ENCODE measurements at places on chromosomes 1 and 21. TPM values are rescaled to one million over a fixed set of nuclear protein-coding genes. Genes with fewer than 3 reads are reported as not detected.
A peak's percentile ranks its signal among the peaks of the same experiment; 100 is the strongest.

- DNase-seq = no peak
These were observed 49.7 kb downstream of the KCNC4 start for GRCh38 chr1:110259770-110260169.

DNA sequence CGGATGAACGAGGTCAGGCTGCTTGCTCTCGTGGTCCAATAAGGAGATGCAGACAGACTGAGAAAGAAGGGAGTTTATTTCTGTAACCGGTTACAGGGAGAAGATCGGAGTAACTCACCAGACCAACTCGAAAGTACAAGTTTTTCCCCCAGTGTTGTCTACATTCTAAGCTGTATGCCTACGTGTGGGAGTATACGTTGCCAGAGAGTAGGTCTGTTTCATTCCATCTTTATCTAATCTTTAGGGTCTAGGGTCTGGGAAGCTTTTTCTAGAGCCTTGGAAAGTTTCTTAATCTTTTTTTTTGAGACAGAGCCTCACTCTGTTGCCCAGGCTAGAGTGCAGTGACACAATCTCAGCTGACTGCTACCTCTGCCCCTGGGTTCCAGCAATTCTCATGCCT, 4.7 kb upstream of the PADI1 start:
- DNase-seq = no peak

- DNase-seq = no peak
These were observed 69.1 kb downstream of the RUSC1 start for GRCh38 chr1:155389826-155390225.

DNA sequence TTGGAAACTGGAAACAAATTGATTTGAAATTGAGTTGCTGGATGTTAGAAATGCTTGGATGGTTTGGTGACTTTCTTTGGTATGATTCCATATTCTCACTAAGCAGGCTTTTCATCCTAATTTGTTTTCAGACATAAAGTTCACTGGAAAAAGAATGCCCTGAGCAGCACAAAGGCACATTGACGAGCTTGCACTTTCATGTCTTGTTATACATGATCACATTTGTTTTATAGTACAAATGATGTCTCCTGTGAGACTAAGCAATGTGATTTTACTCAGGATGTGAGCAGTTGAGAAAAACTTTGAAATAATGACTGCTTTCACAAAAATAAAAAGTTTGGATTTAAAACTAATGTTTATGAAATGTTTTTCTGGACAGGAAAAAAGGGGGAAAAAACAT, 63.6 kb downstream of the KCNT2 start:
- no peak for DNase-seq

GRCh38 chr1:101291562-101292380, 55.0 kb downstream of the S1PR1 start:
- no peak for DNase-seq

GRCh38 chr1:12542138-12542465, 75.9 kb downstream of the DHRS3 start:
- no peak for DNase-seq

GRCh38 chr1:44423591-44424537, 18.8 kb downstream of the RNF220 start:
- DNase-seq = peak; percentile 24

GRCh38 chr21:32209580-32209979, 69.3 kb downstream of the MIS18A start:
- DNase-seq = no peak

- DNase-seq = no peak
These were observed 324.8 kb upstream of the C1orf174 start for GRCh38 chr1:4224684-4225467.

DNA sequence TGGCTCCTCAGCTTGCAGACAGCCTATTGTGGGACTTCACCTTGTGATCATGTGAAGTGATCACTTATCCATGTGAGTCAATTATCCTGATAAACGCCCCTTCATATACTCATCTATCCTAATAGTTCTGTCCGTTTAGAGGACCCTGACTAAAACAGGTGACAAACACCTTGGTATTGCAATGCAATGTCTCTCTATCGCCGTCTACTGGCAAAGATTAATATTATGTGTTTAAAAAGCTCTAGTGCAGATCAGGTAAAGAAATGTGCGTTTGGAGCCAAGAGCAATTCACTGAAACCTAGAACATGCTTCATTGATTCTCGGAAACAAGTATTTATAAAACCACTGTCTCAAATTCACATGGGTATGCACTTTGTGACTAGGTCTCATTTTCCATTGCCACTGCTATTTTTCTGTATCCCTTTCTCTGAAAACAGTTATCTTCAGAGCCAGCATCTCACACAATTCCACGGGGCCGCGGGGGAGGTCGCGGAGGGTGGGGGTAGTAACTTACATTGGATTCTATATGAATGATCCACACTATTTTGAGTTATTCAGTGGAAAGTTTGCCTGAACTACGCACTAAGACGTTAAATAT, 554.6 kb upstream of the NCAM2 start:
- DNase-seq = no peak

- peak; percentile 0 for DNase-seq
These were observed 2.8 kb upstream of the SEC22B start for GRCh38 chr1:120178799-120179756.

- peak; percentile 28 for DNase-seq
These were observed 27.8 kb upstream of the LRRC3 start for GRCh38 chr21:44427241-44428120.

DNA sequence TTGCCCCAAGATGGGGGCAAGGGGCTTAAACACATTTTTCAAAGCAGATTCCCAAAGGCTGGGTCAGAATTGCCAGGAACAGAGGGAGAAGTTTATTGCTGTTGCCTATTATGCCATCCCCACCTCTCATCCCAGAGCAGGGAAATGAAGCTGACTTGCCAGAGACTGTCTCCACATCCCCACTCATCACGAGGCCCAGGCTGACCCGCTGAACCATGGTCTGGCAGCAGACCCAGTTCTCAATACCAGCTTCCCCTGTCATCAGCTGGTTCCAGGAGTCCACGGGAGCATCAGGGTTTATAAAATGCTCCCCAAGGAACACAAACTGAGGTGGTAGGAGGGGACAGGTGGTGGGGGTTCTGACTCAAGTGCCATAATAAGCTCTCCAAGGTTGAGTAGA, 605.9 kb downstream of the NPHP4 start:
- no peak for DNase-seq

- no peak for DNase-seq
These were observed 5.7 kb downstream of the CATSPERE start for GRCh38 chr1:244466724-244467123.

GRCh38 chr1:101479945-101480344, 243.1 kb downstream of the S1PR1 start:
- DNase-seq = no peak

DNA sequence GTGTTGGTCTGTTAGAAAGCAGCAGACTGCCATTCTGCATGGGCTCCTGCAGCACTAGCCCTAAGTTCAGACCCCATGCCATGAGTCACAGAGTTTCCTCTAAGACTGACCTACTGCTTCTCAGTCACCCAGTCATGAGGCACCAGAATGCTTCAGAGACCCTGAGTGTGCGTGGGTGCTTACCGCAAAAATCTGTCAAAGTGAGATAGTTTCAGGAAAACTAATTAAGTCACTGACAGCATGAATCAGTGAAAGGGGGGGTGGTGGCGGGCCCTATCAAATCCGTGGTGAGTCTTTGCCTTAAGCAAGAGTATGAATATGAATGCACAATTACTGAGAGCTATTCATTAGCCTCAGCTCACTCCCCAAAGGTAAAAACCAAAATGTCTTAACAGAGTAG, 98.1 kb downstream of the KCTD3 start:
- no peak for DNase-seq

DNA sequence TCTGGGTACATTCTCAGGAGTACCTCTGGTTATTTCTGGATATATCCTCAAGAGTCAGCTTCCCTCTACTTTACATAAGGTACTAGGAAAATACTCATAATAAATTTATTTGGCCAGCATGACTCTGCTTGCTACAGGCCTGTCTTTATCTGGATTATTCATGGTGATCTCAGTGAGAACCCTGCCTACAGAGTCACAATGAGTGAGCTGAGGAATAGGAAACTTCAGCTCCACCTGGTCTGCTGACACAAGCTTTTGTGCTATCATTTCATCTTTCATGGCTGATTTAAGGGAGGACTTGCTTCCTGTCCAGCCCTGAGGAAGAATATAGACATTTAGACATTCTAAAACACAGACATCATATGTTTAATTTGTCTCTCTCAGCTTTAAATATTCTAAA, 19.5 kb upstream of the SUCO start:
- no peak for DNase-seq

GRCh38 chr1:15740924-15741850, 1.1 kb upstream of the TMEM82 start:
- DNase-seq = peak; percentile 90

DNA sequence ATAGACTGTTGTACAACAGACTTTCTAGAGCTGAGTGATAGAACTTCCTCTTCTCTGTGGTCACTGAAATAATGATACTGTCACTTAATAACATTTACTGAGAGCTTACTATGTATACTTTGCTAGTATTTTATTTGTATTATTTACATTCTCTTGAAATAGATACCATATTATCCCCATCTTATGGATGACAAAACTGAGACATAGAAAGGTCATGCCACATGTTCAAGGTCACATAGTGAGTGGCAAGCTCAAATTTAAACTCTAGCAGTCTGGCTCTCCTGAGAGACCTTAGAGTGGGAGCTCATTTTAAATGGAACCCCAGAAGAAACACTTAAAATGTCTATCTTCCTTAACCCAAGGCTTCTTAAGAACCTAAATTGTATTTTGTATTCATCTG, 266.6 kb upstream of the CAMK1G start:
- no peak for DNase-seq

DNA sequence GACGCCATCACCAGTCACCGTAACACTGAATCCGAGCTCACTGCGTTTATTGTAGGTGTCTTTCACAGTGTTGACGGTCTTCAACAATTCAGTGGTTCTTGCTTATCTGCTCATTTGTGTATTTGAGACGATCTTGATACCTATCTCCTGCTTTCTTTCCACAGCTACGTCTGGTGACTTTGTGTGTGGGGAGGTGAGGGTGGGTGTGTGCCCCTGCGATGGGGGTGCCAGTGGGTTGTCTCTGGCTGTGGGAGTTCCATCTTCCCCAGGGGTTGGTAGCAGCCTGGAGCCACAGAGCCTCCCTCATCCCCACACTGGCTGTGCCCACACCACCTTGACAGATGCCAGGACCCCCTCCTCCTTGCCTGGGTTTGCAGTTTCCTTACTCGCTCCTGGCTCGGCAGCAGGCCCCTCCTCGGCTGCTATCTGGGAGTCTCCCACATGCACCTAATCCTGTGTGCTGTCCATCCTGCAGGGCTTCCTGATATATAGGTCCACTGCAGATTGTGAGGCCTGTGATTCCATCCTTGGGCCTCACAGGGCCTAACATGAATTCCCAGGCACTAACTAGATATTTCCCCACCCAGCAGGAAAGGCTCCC, 6.3 kb upstream of the PARP1 start:
- no peak for DNase-seq

- DNase-seq = no peak
These were observed 9.1 kb upstream of the LCE2D start for GRCh38 chr1:152654110-152654509.

DNA sequence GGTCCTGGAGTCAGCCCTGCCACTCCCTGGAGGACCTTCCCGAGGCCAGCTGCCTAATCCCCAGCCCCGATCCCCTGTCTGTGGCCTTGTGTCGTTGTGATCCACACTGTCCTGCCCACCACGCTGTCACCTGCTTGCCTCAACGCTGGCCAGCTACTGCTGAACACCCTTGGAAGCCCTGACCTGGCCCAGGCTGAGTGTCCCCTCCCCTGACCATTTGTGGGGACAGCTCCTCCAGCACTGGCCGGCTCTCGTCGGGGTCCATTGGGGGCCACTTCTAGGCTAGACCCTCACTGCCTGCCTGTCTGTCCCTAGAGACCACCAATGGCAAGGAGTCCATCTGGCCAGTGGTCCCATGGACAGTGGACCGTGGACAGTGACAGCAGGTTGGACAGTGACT, 12.0 kb upstream of the UMODL1 start:
- no peak for DNase-seq

PGM1 gene
- total RNA-seq = 16.2 TPM

AVPR1B gene
- not detected for total RNA-seq

CDA gene
- total RNA-seq = not detected

CITED4 gene
- 2.0 TPM for total RNA-seq

TEDDM1 gene
- not detected for total RNA-seq

ZNF436 gene
- total RNA-seq = 63.0 TPM

TEKT2 gene
- 6.3 TPM for total RNA-seq

CATSPERE gene
- 1.5 TPM for total RNA-seq

TMPRSS3 gene
- total RNA-seq = 0.09 TPM

DCDC2B gene
- not detected for total RNA-seq

CIART gene
- total RNA-seq = 4.4 TPM

ASPM gene
- 25.3 TPM for total RNA-seq

FCRL5 gene
- not detected for total RNA-seq

Measured in cerebellum (tissue), 4 donors.